ENCODE measurements at places on chromosomes 1 and 21.

DNA sequence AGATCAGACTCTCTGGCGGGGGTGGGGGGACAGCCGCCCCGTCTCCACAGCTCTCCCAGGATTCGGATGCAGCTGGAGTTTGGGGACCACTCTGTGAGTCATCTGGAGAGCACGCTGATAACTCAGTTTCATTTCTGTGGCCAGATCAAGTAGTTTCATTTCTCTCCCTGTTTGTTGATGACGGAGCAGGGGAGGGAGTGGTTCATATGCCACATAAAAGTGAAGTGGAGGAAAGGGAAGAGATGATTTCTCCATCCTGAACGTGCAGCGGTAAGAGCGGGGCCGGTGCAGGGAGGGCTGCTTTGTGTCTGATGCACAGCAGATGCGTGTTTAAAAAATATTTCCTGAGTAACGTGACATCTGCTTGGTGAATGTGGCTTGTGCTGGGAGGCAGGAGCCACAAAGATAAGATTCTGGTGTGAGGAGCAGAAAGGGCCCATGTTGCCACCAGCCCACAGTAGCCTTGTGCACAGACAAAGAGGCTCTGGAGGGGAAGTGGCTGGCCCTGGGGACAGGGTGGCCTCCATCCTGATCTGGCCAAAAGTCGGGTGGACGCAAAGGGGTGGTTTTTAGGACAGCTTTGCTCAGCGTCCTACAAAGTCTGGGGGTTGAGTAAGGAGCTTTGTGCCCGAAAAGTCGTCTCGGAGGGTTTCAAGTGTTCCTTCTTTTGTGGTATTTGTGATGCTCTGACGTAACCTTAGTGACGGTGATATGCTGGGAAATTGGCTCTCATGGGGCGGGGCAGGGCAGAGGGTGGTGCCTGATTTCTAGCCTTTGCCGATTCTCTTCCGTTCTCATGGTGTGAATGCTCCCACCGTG, at the start of gene MX2:
Gene MX2 (plus strand): TSS at position 242 of the 819 bp plus-strand sequence. CDS start 14,880 bp downstream, outside the sequence.
- ATAC-seq: peak; percentile 84

DNA sequence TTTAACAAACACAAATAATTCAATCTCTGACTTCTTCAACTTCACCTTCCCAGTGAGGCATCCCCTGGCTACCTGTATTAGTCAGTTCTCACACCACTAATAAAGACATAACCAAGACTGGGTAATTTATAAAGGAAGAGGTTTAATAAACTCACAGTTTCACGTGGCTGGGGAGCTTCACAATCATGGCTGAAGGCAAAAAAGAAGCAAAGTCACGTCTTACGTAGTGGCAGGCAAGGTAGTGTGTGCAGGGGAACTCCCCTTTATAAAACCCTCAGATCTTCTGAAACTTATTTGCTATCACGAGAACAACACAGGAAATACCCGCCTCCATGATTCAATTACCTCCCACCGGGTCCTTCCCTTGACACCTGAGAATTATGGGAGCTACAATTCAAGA, 478.5 kb downstream of the ADGRL2 start:
- ATAC-seq: peak; percentile 52

DNA sequence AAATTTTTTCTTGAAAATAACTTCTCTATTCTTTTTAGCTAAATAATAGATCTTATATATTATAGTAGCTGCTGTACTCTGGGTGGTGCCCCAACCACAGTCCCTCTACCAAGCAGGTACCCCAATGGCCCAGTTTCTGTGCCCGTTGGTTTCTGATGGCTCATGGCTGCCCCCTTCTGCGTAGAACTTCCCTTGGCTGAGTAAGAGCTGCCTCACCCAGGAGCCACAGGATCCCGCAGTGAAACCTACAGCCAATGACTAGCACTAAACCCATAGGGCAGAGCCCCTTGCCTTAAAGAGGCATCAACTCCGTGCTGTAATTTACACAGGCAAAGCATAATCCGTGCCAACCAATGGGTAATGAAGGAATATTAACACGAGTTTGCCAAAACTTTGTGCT, 247.5 kb downstream of the USH2A start:
- no peak for ATAC-seq

DNA sequence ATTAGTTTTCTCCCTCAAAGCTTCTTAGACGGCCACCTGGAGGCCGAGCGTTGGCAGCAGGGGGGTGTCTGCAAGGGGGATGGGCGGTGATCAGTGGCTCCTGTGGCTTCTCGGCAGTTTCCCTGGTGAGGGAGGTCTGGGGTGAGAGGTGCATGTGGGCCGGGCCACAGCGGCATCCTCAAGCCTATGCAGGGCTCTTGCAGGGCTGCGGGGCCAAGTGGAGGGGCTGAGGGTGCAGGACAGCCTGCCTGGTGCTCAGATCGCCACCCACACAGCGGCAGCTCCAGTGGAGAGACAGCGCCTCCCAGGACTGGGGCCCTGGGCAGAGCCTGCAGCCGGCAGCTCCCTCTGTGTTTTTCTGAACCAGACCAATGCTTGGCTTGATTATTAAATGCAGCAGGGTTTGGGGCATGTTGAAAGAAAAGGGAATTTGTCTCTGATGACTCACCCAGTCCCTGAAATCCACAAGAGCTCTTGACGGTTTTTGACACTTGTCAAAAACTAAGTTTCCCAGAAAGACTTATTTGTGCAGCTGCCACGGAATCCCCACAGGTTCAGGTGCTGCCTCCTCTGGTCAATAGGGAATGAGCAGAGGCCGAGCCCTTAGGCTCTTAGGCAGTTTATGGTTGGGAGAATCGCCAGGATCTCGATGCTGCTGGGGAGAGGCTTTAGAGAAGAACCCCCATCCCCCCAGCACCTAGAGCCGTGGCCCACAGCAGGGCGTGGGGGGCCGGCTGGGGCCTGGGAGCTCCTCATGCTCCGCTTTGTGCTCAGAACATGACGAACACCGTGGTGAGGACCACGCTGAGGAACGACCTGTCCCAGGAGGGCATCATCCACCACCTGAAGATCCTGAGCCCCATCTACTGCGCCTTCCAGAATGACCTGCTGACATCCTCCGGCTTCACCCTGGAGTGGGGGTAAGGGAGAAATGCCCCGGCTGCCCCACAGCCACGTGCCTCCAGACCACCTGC, 54.7 kb downstream of the UMODL1 start:
- no peak for ATAC-seq

DNA sequence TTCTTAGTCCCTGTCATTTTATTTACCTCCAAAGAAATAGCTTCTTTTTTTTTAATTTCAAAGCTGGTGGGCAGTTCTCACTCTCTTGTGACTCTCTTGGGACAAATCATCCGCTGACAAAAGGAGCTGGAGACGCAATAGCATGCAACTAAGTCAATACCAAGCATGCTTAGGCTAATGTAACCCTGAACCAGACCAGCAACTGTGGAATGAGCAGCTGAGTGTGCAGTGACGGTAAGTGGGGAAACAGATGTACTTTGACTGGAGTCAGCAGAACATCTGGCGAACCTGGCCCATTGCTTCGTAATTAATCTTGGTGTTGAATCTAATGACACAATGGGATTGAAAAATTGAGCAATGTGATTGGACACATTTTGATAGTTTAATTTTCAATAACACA, 280.7 kb upstream of the PLXNA2 start:
- no peak for ATAC-seq

DNA sequence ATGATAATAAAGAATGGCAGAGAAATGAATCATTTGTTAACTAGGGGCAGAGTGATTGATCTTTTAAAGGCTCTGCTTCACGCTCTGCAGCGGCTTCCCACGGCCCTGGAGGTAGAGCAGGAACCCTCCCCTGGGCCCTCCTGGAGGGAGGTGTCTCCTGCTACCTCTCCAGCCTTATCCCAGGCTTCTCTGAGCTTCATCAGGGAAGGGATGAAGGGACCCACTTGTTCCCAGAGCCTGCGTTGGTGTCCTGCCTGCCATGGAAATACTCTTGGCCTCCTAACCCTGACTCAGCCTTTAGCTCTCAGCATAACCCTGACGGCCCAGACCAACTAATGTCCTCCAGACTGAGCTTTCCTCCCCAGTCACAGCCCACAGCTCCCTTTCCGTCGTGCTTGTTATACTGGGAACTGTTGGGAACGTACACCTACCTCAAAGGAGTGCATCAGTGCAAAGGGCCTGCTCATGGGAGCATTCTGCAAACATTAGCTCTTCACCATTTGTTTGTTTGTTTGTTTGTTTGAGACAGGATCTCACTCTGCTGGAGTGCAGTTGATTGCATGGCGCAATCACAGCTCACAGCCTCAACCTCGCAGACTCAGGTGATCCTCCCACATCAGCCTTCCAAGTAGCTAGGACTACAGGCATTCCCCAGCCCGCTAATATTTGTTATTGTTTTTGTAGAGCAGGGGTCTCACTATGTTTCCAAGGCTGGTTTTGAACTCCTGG, 17.4 kb upstream of the HNRNPU start:
- no peak for ATAC-seq

DNA sequence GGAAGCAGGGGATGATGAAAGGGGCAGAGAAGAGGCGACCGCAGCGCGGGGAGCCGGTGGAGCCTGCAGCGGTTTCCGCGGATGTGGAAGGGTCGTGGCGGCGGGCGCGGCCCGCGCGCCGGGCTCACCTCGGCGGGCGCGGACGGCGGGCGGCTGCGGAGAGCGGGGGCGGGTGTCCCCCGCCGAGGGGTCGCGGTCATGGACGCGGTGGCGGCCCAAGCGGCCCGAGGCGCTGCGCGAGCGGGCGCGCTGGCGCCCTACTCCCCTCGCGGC, 572 bp downstream of the LPGAT1 start:
- peak; percentile 5 for ATAC-seq

DNA sequence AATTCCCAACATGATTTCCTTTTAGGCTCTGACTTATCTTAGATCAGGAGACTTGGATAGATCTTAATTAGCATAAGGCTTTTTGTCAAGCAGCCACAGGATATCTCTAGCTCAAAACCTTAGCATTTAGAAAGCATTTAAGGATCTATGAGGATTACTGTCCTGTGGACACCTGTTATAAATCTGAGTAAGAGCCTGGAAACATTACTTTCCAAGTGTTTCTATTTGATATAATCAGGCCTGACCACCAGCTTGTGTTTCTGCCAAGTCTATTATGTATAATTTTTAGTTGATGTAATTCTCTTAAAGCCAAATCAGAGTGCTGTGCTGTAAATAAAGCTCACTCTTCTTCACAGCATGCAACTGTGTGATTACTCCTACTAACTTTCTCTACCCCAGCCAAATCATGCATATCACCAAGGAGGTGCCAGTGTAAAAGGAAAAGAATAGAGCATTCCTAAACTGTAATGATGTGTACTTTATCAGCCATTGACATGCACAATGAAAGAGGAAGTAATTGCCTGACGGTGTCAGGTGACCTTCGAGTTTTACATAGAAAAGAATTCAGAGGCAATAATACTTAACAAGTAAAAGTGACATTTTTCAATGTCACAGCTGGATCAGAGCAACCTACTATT, 309.9 kb upstream of the PRMT6 start:
- no peak for ATAC-seq

GRCh38 chr1:234727018-234727940, 117.3 kb upstream of the IRF2BP2 start:
- ATAC-seq: no peak

DNA sequence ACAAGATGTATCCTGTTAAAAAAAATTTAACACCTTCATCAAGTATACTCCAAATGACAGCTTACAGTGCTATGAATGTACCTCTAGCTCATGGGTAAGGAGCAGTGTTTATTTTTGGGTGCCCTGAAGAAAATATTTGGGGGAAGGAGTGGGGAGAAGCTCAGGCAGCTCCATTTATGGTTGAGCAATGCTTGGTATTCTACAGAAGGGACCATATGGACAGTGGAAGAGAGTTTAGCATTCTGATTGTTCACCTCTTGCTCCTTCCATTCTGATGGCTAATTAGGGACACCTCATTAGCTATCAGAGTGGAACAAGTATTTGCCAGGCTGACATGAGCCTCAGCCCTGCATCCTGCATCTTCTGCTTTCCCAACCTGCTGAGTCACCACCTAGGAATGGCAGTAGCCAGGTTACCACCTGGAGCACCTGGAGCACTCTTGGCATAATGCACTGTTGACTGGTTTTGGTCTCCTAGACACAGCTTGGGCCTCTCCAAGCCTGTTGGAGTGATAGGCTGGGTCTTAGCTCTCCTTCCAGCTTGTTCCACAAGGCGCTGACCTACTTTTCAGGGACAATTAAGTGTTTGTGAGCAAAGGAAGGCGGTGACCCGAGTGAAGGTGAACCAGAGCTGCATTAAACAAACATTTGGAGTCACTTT, 62.0 kb upstream of the MACF1 start:
- no peak for ATAC-seq

DNA sequence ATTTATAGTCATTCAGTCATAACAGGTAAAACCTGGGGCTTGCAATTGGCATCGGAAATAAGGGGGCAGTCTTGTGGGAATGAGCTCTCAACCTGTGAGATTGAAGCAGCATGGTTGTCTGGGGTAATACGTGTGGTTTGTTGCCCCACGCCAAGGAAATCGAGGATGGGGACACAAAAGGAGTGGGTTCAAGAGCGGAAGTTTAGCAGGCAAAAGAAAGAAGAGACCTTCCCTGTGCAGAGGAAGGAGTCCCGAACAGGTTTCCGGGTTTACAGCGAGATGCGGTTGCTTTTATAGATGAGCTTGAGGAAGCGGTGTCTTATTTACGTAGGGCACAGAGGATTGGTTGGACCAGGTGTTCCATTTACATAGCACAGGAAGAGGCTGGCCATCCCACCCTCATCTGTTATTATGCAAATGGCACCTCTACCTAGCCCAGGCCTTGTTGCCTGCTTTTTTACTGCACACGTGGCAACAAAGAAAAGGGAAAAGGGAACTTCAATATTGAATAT, 37.3 kb downstream of the IFNAR1 start:
- ATAC-seq: peak; percentile 74

DNA sequence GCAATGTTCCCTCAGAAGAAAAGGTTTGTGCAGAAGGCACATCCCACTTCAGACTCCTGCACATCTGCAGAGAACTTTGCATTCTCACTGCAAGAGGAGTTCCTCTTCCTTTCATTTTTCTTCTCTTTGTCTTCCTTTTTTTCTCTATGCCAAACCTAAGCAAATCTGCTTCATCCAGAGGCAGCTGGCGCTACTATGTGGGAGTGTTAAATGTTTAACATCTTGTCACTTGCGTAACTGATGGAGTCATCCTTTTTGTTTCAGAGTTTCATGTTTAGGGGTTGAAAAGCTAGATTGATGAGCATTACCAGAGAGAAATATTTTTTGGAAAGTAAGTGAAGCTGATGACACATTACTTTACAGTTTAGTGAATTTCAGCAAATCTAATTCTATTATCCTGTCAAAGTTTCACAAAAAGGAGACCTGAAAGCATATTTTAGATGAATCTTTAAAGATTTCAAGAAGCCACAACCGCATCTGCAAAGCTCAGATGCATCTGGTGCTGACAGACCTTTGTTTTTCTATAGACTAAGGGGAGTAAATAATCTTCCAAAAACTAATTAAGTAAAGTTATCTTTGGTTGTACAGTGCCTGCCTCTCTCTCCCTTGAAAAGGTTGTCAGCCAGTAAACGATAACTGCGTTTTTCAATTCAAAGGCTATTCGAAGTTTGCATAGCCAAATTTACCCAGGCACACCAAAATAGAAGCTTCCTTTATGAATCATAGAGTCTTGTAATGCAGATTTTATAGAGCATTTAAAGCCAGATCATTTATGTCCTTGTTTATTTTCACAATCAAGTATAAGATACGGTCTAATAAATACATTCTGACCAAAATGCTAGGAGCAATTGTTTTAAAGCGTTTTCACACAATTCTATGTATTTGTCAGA, 1.2 kb upstream of the LRRC53 start:
- ATAC-seq: no peak

GRCh38 chr1:20633190-20634064, at the start of gene PINK1:
Gene PINK1, plus strand, starts transcription at chr1:20633458. Its CDS starts 91 bp downstream, at chr1:20633549.
- ATAC-seq: peak; percentile 88

- ATAC-seq: no peak
These were observed 2.6 kb upstream of the TMEM82 start for GRCh38 chr1:15739745-15740144.

GRCh38 chr21:38447611-38448010, 50.7 kb downstream of the ERG start:
- no peak for ATAC-seq

GRCh38 chr1:183632114-183632513, 3.5 kb downstream of the ARPC5 start:
- ATAC-seq: no peak

Measured in activated T-helper 17 cell treated with anti-CD3 and anti-CD28 coated beads, Interleukin-2, amount 50 U/mL, for 72 hours (primary cell).